NCI-H524 treated with DMSO at 0.1 percent for 48 hours (cell line): ENCODE measurements at places on chromosomes 3 and 15.

GRCh38 chr3:98557324-98558010 is 25.7 kb downstream of the GPR15 start:
- DNase-seq, result no peak

DNA sequence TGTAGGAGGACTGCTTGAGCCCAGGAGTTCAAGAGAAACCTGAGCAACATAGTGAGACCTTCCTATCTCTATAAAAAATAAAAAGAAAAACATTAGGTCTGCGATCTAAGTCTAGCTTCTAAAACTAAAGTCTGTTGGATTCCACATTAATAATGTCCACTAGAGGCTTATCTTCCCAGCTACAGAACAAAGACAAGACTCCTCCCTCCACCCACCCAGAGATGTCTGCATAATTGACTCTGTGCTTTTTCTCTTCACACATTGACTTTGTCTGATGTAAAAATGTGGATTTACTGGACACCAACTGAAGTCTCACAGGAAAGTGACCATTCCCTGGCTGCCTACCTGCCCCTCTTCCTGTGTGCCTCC is 91.8 kb downstream of the ATP10A start:
- no peak for DNase-seq

DNA sequence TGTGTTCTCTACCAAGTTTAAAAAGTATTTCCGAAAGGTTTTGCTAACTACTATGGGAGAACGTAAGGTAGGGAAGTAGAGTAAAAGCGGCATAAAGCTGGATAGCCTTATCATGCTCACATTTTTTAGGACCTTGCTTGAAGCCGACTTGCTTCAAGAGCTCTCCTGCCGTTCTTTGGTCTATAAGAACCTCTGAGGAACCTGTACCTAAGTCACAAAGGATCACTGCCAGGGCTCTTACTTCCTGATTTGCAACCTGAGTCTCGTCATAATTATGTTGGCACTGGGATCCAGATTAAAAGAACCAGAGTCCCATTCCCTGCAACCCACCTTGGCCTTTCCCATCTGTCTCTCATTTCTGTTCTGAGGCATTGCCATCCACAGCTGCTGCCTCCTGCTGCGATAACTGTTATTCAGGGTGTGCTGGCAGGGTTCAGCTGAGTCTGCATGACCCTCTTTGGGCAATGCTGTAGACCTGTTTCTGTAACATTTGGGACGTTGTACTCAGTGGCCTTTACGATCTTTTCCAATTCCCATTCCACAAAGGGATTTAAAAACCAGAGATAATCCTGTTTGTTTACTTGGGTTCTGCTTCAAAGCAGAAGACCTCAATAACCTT is 131.0 kb upstream of the UMPS start:
- DNase-seq, result peak; percentile 37

DNA sequence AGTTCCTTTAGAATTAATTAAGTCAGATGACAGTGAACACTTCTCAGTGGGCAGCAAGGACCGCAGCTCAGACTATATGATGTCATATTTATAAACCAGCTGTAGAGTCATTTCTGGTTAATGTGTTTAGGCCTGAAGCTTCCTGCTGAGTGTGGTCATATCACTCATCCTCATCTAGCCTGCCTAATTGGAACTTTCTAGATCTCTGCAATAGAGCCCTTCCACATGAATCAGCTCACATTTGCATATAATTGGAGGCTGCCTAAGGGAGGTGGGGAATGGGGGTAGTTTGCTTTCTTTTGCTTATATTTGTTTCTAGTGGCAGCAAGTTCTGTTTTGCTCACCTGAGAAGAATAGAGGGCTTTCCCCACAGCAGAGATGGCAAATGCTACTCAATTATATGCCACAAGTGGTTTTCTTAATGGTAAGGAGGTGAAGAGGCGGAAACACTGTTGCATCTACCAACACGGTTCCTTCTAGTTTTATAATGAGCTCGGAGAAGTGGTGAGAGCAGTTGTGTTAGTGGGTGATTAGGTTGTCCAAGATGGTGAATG is 148.1 kb downstream of the KLHL25 start:
- DNase-seq, result no peak

GRCh38 chr15:98196371-98196770 is 235.9 kb downstream of the ARRDC4 start:
- no peak for DNase-seq

DNA sequence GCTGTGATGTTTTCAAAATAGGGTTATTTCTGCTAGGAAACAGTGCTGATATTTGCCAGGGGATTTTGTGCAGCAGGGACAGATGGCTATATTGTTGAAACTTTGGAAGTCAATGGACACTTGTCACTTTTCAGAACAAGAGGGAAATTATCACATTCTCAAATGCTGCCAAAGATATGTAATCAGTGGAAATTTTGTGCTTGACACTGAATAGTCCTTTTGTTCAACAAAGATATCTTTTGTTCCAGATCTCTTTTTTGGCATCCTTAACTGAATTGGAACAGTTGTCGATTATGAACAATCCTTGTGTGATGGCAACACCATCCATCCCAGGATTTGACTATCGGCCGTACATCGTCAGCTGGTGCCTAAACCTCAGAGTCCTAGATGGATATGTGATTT is 7.8 kb downstream of the CEP97 start:
- DNase-seq, result no peak

DNA sequence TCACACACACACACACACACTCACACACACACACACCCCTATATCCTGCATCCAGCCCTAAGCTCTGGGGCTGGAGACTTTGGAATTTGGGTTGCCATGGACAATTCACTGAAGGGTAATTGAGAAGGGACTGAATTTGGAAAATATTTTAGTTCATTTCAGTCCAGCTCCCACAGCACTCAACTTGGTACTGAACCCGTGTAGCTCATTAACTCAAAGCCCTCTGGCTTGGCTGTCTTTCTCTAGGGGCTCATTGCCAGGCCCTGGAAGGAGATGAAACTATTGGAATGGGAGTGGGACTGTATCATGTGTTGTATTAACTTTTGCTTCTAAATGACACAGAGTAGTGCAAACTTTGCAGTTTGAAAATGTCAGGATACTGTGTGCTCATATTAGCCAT is 157.3 kb downstream of the EPHB1 start:
- DNase-seq, result no peak

DNA sequence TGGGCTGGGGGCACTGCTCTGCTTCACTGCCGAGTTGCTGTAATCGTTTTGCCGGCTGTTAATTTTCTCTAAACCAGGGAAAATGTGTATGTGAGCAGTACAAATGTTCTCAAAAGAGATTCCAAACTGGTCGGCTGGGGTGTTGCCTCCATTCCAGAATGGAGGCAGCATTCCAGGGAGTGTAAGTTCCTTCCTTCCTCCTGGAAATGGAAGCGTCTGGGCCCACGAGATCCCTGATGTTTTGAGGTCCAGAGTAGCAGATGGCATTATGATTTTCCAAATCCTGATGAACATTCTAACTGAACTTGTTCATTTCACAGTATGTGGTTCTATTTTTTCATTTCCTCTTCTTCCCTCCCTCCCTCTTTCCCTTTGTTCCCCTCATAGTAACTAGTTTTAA is 64.4 kb upstream of the SKOR1 start:
- no peak for DNase-seq

DNA sequence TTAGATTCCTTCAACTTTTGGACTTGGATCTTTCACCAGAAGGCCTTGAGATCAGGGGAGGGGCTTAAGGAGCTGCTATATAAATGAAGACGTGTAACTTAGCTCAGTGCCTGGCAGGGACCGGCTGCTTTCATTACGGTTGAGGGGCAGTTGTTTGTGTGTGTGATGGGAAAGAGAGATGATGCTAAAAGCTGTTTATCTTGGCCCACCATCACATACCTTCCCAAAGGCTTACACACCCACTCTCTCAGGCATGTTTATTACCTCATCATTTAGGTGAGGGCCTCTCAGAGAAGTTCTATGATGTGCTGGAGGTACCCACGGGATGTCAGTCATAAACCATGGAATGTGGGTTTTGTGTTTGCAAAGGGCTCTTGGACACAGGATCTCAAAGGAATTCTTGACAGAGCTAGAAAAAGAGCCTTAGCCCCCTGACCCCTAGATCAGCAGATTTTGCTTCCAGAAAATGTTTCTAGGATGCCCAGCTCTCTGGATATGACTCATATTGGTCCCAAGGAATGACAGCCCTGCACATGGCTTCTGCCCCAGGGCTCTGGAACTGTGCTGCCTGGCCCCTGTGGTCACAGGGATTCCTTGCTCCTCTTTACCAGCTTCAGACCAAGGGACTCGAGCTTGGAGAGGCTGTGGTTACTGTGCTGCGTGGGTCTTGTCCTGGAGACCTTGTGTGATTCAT is 15.9 kb upstream of the SMAD3 start:
- DNase-seq, result no peak

GRCh38 chr3:136070334-136070733 is 104.8 kb downstream of the PPP2R3A start:
- no peak for DNase-seq

DNA sequence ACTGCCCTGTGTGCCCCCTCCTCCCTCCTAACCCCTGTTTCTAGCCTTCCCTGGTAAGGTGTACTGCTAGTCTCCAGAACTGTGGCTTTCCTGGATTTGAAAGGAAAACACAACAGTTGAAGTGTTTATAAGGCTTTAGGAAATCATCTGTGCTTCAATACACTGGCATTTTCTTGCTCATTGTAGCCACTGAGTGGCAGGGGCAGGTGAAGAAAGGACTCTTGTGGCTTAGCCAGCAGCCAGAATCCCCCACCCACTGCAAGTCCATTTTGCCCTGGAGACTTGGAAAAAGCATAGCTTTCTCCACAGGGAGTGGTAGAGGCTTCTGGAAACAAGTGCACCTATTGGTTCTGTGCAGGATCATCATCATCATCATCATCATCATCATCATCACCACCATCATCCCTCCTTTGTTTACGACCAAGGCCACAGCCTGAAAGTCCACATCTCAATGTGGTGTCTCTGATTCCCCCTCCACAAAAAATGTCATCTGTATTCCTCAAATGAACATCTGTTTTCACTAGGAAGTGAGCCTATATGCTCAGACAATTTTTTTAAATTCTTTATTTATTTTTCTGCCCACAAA is 33.4 kb downstream of the AQP9 start:
- DNase-seq, result no peak

- DNase-seq, result no peak
Measured at GRCh38 chr3:57309769-57310360, 17.4 kb upstream of the ASB14 start.
